Activated B cell treated with CpG ODN at 0.5 μM for 24 hours (primary cell): ENCODE measurements at places on chromosomes 5 and 9. TPM values are rescaled to one million over a fixed set of nuclear protein-coding genes. Genes with fewer than 3 reads are reported as not detected.

- no peak for DNase-seq
Observed at GRCh38 chr9:116497095-116497890, 189.8 kb upstream of the TRIM32 start.

GRCh38 chr9:79575547-79575946 lies 3.8 kb downstream of the TLE4 start:
- no peak for DNase-seq

DNA sequence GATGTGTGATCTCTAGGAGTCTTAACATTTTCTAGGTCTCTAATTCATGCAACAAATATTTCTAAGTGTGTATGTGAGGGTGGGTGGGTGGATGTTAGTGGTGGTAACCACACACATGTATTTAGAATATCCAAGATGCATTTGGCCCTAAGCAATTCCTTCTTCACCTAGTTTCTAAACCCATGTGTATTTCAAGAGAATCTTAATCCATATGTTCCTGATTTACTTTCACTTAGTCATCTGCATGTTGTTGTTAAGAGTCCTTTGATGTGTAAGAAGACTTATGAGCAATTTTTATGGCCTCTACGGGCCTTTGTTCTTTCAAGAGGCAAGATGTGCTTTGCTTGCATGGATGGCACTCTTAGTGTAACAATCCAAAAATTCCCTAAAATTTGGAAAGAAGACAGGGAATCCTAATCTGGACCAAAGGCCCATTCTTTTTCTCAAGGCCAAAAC lies 282.6 kb downstream of the SPATA31D1 start:
- no peak for DNase-seq

- no peak for DNase-seq
Observed at GRCh38 chr9:82880336-82881050, 182.4 kb downstream of the RASEF start.

DNA sequence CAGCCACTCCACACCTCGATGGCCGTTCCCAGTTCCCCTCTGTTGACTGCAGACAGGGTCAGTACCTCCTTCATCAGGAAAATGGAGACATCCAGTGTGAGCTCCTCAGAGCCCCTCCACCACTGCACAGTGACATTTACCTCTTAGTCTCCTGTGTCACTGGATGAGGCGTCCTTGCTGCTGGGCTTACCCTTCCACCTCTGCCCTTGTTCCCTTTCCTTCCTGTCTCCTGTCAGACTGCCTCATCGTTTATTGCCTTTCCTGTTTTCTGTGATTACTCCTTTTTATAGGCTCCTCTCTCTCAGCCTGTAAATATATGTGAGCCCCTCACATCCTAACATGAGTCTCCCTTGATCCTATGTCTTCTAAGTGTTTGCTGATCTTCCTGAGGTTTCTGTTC lies 23.2 kb upstream of the SPTAN1 start:
- DNase-seq = no peak

DNA sequence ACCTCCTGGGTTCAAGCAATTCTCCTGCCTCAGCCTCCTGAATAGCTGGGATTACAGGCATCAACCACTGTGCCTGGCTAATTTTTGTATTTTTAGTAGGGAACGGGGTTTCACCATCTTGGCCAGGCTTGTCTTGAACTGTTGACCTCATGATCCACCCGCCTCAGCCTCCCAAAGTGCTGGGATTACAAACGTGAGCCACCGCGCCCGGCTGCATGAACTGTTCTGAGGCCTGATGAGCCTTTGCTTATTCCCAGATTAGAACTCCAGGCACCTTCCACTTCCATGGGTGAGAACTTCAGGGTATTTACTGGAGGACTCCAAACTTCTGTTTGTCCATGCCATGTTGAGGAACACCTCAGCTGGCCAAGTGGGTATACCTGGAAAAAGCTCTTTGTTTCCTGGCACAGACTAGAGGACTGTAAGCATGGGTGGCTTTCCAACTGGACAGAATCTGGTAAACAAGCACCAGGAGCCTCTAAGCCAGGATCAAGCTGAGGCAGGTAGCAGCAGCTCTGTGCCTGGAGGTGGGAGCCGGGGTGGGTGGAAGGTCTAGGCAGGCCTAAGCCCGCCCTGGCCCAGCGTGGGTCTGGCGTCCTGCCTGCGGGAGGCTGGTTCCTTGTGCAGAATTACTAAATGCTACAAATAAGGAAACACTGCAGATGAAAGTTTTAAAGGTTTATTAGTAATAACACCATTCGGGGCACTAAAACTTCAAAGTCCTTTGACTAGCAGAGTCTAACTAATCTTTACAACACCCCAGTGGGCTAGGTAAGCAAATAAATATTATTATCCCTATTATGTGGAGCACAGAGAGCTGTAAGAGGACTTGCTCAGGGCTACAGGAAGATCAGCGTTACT lies 78.4 kb downstream of the SEMA5A start:
- no peak for DNase-seq

ORM2 gene
- total RNA-seq = not detected in 2 replicates

GAPVD1 gene
- 46.6 and 53.9 TPM in 2 replicates for total RNA-seq

- DNase-seq = peak; percentile 66
Observed at GRCh38 chr5:43603344-43604217, 601 bp downstream of the NNT start.
